Frontal cortex (tissue), 4 donors: ENCODE measurements at places on chromosomes 6 and 20.

- DNase-seq, result no peak
These were observed 647 bp upstream of the POU5F1 start for GRCh38 chr6:31170987-31171671.

DNA sequence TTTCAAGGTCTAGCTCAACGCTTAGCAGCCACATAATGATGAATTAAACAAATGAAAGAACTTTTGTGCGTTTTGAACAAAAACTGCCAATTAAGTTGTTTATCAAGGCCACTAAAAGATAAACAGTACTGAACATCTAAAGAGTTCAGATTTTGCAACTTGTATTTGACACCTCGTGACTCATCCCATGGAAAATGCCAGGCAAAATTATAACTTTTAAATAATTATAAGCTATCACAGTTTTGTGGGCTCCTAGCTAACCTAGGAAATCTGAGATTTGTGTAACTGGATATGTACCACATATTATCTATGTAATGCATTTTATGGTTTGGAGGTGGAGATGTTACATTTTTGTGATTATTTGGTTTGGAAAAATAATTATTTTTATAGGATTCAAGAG is 9.6 kb upstream of the BAG2 start:
- no peak for DNase-seq

GRCh38 chr6:25649611-25650010 is 2.4 kb upstream of the SCGN start:
- no peak for DNase-seq

GRCh38 chr20:62321521-62321948 is 18.7 kb downstream of the ADRM1 start:
- DNase-seq, result no peak

DNA sequence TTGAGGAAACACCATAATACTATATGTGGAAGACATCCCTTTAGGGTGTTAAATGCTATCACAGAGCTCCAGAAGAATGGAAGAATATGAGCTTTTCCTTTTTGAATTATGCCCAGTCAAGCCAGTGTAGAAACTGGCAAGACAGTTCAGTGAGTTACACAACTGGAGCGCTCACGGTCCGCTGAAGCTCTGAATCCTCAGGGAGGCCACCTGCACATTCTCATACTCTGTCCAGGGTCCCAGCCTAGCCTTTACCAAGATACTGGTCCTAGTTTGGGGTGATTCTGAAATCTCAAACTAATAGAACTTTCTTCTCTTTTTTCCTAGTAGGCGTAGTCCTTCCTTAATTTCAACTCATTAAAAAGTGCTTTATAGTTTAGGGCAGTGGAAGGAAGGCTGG is 51.3 kb downstream of the ALDH8A1 start:
- DNase-seq, result no peak

DNA sequence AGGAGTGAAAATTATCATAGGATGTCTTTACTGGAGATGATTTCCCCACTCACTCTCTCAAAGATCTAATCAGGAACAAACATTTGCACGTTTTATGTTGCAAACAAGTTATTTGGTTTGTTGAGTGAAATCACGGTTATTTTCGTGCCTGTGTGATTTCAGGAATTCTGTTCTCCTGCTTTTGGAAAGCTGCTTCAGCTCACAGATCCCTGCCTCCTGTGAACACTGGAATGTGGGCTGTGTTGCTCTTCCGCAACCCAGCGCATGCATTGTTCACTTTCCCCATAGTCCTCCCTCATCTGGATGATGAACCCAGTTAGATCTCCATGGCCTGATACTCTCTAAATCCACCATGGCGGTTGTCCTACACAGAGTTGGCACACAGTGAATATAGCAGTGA is 91.0 kb downstream of the PLEKHG1 start:
- no peak for DNase-seq

- DNase-seq, result no peak
These were observed 257.3 kb downstream of the ATXN1 start for GRCh38 chr6:16503970-16504415.

DNA sequence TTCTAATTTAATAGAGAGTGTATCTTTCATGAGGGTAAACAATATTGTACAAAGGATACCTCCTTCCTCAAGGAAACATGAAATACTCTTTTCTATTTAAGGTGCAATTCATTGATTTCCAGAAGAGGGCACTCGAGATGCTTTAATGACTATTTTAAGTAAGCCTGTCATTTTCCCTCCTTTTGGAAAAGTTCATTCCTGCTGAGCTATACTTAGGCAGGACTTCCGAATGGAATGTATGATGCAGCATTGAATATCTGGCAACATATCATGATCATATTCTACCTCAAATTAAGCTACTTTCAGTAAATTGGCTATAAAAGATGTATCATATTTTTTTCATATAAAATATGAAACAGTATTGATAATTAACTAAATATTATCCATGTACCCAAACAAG is 5.0 kb downstream of the DST start:
- peak; percentile 25 for DNase-seq

GRCh38 chr20:6509374-6509773 is 258.1 kb upstream of the BMP2 start:
- no peak for DNase-seq

DNA sequence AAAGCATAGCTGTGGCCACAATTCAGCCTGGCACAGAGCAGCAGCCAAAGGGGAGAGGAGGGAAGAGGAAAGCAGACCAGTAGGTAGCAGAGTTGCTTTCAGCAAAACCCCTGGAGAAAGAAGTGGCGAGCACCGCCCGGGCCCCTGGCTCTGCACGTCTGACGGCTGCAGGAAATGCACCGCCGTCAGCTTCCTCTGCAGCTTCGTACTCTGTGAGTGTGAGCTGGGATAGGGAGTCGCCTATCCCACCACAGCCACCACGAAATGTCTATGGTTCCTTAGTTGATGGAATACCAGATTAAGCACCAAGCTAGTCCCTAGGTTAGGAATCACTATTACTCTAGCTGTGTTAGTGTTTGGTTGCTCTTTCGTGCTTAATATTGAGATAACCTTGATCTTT is 79.9 kb upstream of the NAA20 start:
- DNase-seq, result no peak

- no peak for DNase-seq
These were observed 266.9 kb downstream of the UST start for GRCh38 chr6:149013586-149014344.

GRCh38 chr6:7786214-7786661 is 60.3 kb downstream of the BMP6 start:
- DNase-seq, result no peak

DNA sequence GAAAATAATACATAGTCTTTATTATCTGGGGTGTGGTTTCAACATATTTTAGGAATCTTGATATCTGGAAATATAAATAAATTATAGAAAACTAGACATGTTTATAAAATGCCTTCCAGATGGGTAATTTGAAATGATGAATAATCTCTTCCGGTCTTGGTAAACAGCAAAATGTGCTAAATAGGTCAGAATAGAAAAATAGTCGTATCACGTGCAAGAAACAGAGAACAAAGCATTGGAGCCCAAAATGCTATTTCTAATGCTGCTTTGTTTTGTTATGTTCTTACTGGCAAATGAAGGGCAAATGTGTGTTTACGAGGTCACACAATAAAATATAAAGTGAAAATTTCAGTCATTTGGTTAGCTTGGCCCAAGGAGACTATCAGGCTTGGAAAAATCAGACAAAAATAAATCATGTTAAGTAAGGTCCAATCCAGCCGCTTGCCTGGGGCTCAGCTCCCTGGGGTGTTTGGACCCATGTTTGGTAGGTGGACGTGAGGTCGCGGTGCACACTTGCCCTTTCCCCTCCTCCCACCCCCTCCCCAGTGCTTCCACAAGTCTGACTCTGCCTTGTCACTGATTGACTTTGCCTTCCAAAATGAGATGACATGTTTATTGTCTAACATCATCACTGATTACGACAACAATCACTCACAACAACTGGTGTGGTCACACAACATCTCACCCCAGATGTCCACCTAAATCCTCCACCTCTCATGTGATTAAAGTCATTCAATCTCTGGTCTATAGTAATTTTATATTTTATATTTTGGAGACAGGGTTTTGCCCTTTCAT is 56.0 kb downstream of the RIN2 start:
- no peak for DNase-seq

DNA sequence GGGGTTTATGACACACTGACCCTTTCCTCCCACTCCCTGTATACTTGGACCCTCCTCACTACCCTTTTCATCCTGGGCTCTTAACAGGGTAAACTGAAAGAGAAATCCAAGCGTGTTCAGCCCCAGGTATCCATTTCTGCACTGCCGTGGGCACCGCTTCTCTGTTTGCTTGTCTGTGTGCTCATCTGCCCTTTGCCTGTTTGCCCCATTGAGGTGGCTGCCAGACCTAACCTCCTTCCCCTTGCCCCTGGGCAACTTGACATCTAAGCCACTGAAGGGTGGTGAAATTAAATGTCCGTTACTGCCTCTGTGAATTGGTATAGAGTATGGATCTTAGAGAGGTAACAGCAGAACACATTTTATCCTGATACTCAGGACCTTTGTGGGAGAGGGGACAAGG is 38.7 kb downstream of the ACSS2 start:
- no peak for DNase-seq

GRCh38 chr6:138562691-138563090 is 63.4 kb upstream of the NHSL1 start:
- DNase-seq, result no peak

GRCh38 chr6:30877419-30878262 is 6.7 kb upstream of the DDR1 start:
- peak; percentile 67 for DNase-seq

DNA sequence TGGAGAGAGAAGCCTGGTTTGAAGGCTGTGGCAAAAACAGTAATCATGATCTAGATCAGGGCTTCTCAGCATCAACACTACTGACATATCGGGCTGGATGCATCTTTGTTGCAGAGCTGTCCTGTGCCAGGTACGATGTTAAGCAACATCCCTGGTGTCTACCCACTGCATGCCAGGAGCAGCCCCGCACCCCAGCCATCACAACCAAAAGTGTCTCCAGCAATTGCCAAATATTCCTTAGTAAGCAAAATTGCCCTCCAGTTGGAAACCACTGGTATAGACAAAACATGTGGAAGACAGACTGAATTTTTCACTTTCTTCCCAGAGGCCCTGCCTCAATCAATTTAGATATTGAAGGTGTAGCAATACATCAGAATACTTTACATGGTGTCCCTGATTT is 147.6 kb upstream of the NRN1 start:
- DNase-seq, result no peak

DNA sequence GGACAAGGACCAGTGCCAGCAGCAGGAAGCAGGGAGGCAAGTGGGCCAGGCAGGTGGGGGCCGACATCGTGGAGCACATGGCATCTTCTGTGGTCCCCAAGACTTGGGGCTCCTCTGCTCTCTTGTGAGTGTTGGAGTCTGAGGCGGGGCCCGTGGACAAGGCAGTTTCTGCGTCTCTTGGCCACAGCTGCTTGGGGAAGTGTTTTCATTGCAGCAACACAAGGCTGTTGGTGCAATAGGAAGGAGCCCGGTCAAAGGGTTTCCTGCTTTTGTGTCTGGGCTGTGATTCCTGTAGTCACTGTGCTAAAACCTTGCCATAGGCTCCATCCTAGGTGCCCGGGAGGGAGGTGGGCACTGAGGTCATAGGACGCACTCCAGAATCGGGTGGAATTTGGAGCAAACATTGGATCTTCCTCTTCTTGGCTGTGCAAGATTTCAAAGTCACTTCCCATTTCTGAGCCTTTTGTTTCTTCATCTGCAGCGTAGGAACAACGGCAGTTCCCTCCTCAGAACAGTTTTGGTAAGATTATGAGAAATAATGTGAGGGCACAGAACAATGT is at the start of gene SIRPB2:
Gene SIRPB2 (minus strand): TSS at position 140 of the 560 bp plus-strand sequence. CDS start 61 bp downstream, at position 79.
- no peak for DNase-seq

- no peak for DNase-seq
These were observed 31.1 kb upstream of the STX16 start for GRCh38 chr20:58619864-58620431.

- DNase-seq, result no peak
These were observed 30.5 kb upstream of the TLDC2 start for GRCh38 chr20:36845288-36845971.

DNA sequence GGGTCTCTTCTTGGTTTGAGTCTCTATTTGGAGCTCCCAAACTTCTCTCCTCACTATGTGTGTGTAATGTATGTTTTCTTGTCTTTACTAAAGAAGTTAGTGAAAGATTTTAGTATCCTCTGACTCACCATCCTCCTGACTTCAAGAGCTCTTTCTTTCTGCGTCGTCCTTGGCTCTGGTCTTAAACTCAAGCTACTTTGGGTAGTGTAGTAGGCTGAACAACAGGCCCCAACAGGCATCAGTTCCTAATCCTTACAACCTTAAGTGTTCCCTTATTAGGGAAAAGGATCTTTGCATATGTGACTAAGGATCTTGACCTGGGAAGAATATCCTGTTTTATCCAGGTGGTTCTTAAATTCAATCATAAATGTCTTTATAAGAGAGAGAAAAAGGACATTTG is 810.2 kb downstream of the MAFB start:
- no peak for DNase-seq

- DNase-seq, result no peak
These were observed 29.3 kb downstream of the ARHGAP18 start for GRCh38 chr6:129680633-129681032.

DNA sequence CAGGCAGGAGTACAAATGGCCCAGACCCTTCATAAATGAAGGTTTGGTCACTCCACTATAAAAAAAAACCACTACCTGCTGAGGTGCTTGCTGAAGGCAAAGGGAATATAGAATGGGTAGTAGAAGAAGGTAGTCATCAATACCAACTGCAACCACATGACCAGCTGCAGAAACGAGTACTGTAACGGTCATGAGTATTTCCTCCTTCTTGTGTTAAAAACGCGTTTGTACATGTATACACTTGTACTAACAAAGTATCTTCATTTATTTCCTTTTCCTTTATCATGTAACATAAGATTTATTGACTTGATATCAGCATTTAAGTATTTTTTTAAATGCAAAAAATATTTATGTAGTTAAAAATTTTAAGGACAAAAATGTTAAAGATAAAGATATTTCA is 238.6 kb downstream of the TFAP2B start:
- no peak for DNase-seq

- DNase-seq, result no peak
These were observed 270 bp upstream of the TIAM2 start for GRCh38 chr6:154994836-154995253.

DNA sequence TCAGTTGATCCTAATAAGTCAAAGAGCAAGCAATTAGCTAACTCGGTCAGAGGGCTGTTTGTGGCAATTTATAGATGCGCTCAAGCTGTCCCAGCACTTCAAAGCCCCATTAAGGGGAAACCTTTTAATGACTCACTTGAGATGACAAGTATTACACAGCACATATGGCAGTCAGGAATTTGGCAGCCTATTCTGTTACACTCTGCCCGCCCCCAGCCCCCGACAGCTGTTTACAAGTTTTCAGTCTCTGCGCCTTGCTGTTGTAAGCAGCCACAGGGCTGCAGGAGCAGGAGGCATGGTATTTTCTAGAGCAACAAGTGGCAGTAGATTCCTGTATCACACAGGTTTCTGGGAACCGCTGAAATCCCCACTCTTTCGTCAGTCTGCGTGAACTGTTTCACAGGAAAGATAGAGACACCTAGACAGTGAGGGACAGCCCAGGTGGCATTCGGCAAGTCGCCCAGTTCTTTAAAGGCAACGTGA is 263.0 kb downstream of the FOXC1 start:
- DNase-seq, result no peak

- DNase-seq, result no peak
These were observed 589.7 kb downstream of the CBLN4 start for GRCh38 chr20:55415567-55416142.
